ENCODE measurements at places on chromosomes 6 and 20. TPM values are rescaled to one million over a fixed set of nuclear protein-coding genes. Genes with fewer than 3 reads are reported as not detected.

GRCh38 chr6:115091461-115091860 lies 748.6 kb upstream of the HS3ST5 start:
- no peak for DNase-seq

VSTM2L gene
- 2.3 TPM for total RNA-seq

TRIM31 gene
- total RNA-seq: not detected

NOL4L gene
- 44.0 TPM for total RNA-seq

DNA sequence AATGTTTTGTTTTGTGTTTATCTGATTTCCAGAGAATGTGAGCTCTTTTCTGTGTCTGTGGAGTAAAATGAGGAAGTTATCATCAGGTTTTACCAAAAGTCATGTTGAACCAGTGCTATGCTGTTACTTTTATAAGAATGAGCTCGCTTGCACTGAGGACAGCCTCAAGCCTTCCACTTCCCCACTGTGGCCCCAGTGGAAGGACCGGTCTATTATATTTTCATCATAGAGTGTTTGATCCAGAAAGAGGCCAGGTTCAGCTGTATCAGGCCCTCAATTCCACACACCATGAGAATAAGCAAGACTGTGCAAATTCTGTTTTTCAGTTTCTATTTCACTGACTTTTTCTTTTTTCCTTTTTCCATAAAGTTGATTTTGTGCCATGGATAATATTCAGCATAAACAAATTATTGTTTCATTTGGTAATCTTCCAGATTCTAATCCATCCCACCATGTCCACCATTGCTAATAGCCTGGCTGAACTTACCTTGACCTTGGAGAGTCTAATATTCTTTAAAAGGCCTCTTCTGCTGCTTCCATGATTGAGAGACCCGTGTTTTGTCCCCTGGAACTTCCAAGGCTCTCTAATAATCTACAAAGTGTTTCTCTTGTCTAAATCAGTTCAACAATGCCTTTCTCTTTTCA lies 286.2 kb downstream of the THBS2 start:
- DNase-seq: no peak

RCAN2 gene
- total RNA-seq: 0.44 TPM

DNA sequence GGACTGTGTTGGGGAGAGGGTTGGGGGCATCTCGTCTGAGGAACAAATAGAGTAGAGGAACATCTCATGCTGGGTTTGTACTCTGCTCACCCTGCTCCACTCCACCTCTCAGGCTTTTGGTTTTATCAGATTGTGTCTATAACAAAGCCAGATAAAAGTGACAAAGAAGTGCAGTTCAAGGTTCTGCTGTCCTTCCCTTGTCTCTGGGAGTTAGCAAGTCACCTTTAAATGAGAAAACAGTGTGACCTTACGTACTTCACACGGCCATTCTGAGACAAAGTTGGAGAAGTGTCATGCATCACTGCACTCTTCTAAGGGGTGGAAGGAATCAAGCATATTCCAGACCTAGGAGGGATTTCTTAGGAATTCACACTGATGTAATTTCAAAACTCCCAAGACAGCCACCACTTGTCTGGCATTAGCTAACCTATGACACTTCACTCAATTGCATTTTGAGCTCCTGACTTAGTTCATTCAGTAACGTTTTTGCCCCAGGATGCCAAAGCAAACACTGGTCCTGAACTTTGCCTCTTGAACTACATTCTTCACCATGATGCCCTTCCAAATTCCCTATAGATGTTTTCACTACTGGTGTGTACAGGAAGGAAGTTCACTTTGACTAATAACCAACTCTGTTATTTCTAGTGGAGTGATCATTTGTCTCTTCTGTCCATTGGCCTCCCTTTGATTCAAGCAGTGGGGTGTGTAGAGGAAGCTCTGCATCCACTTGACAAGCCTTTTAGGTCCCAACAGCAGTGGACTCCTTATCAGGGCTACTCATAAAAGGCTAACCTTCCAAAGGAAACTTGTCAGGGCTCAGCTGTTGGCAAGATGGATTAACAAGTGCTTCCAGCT lies 647.6 kb upstream of the FLRT3 start:
- no peak for DNase-seq

FABP7 gene
- not detected for total RNA-seq

- DNase-seq: no peak
Observed at GRCh38 chr6:170147832-170148708, 142.8 kb downstream of the DLL1 start.

GRCh38 chr6:73513496-73513854 lies 7.4 kb downstream of the EEF1A1 start:
- DNase-seq: no peak

DNA sequence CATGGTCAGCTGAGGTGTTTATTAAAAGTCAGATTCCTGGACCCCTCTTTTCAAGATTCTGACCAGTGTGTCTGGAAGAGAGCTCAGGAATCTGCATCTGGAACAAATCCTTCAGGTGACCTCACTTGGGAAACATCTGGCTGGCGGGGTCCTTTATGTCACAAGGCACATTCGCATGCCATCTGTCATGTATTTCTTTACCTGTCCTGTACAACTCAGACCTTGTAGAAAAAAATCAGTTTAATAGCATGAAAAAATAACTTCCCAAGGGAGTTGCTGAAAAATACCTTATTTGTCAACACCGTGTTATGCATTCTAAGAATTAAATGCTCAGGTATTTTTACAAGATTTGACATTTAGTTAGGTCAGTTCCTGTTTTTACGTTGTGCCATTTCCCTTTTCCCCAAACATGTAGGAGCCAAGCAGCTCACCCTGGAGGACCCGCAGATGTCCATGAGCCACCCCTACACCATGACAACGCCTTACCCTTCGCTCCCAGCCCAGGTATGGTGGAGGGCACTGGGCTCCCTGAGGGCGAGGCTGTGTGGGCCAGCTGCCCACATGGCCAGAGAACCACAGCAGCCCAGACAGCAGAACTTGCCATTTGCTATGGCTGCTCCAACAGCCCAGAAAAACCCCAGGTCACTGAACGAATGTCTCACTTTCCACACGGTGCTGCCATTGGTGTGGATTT lies 4.0 kb downstream of the IRF4 start:
- DNase-seq: no peak

GRCh38 chr20:17602493-17602892 lies 32.6 kb downstream of the DSTN start:
- DNase-seq: no peak

SMPD2 gene
- total RNA-seq: 8.2 TPM

SIRPD gene
- 0.37 TPM for total RNA-seq

Measured in PC-9 (cell line).